ENCODE measurements at places on chromosomes 13 and 19.

DNA sequence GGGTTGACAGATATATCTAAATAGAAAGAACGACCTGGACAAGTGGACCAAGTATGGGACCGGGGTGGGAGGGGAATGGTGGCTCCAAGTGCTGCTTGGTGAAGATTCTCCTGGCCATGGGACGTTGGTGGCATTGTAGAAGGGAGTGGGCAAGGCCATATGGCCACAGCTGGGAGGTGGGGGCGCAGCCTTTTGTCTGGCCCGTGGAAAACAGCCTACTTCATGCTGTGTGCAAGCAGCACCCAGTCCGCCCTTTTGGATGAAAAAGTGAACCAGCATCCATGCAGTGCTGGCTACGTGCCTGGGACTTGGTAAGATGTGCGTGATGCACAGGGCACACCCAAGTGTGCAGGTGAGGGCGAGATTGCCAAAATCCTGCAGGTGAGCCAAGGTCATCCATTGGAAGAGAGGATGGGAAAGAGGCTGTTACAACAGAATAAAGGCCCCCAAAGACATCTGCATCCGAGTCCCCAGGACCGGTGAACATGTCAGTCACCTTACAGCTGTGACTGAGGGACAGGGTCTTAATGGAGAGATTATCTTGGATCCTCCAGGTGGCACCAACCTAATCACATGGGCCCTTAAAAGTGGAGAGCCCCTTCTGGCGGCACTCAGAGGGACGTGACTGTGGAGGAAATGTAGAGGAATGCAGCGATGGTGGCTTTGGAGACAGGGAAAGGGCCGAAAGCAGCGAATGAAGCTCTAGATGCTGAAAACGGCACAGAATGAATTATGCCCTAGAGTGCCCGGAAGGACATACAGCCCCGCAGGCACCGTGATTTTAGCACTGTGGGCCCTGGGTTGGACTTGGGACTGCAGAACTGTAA, 40.8 kb downstream of the TEX29 start:
- no peak for DNase-seq

GRCh38 chr19:11018179-11018578, 57.3 kb downstream of the SMARCA4 start:
- DNase-seq, result no peak

GRCh38 chr19:6047741-6048251, 62.5 kb downstream of the RFX2 start:
- DNase-seq, result peak; percentile 68

- no peak for DNase-seq
Measured at GRCh38 chr13:102869948-102870676, 24.3 kb downstream of the ERCC5 start.

DNA sequence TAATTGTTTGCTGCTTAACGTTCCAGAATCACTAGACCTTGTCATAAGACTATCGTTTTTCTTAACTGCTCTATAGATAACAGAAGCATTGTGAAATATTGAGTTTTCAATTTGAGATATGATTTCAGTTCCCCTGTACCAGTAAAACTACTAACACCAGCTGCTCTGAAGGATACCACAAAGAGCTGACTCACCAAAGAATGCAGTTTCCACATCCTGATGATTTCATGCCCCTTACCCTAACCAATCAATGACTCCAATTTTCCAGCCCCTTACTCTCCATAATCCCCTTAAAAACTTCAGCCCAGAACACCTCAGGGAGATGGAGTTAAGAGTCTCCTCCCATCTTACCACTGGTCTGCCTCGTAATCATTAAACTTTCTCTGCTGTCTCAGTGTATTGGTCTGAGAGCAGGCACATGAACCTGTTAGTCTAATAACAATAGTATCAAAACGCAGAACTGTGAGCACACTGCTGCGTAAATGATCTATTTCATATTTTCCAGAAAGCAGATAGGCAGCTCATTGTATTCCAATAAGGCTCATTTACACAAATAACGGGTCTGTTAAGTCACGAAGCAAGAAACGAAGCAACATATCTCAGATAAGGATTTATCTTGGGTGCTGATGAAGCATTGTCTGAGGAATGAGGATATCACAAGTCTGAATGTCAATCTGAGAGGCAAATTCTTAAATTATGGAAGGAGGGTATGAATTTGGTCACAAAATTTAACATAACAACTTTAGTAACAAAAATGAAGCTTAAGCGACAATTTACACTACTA, 14.1 kb upstream of the CCNA1 start:
- peak; percentile 24 for DNase-seq

DNA sequence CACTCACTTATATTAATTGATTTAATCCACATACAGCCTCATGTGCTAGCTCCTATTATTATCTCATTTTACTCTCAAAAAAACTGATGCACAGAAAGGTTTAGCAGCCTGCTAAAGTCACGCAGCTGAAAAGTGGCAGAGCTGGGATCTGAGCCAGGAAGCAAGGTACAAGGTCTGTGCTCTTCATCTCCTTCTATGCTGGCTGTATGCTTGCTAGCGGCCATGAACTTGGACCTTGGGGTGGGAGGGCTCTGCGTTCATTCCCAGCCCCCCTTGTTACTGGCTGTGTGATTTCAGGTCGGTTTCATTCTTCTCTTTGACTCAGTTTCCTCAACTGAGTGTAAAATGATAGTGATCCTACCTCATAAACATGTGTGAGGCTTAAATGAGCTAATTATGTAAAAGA, 69.8 kb downstream of the ALOX5AP start:
- DNase-seq, result no peak

- DNase-seq, result no peak
Measured at GRCh38 chr19:17915940-17916593, 16.7 kb upstream of the CCDC124 start.

DNA sequence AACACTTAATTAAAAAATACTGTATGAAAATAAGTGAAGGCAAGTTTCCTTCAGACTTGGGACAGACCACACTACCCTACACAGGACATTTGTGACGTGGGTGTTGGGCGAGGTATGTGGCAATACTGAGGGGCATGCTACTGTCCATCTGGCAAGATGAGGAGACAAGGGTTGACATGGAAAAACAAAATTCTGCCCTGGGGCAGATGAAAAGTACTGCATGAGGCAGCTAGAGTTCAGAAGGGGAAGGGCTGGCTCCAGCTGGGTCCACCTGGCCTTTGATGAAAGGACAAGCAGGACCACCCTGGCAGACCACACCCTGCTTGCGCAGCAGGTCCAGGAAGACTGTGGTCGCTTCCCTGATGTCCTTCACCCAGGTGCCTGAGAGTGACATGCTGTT, 43.2 kb downstream of the LATS2 start:
- DNase-seq, result no peak

DNA sequence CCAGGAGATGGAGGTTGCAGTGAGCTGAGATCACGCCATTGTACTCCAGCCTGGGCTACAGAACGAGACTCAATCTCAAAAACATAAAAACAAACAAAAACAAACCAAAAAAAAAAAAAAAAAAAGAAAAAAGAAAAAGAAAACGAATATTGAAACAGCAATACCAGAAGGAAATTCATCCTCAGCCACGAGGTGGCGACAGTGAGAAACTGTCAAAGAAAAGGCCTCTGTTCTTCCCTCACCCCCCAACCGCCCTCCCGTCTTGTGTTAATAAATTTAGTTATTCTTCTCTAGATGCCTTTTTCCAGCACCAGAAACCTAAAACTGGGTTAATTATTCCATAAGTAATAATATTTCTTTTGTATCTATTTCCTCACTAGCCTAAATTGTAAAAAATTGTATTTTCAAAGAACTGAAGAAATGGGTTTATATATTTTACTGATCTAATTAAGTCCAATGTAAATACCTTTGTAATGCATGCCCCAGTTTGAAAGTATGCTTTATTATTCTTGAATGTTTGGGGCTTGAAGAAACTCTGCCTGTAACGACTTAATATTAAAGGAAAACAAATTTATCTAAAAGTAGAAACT, 38.6 kb downstream of the LIG4 start:
- DNase-seq, result peak; percentile 10

DNA sequence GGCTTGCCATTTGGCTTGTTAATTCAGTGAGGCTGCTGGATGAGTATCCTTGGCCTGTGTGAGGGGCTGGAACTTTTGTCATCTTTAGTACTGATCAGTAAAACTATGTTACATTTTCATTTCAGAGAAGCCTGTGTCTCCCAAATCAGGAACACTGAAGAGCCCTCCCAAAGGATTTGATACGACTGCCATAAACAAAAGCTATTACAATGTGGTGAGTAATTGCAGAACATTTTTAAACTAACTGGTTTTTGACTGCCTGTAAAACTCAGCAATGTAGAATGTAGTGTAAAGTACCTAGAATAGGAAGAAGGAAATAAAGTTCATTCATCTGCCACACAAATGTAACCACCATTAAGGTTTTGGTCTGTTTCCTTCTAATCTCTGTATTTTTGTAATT, 87.4 kb upstream of the TEX29 start:
- no peak for DNase-seq

DNA sequence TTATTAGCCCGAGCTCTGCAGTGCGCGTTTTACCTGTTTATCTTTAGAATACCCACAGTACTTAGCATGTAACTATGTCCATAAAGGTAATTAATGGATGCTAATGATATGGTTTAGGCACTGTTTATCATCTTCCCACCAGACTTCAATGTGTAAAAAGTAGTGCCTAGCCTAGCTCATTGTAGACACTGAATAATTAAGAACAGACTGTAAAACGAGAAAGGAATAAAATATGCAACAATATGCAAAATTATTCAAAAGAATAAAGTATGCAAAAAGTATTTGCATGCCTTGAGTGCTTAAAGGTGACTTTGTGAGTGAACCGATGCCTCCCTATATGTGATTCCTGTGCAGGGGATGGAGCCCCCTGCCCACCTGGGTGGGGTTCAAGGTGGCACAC, 35.7 kb upstream of the RNF113B start:
- DNase-seq, result no peak

DNA sequence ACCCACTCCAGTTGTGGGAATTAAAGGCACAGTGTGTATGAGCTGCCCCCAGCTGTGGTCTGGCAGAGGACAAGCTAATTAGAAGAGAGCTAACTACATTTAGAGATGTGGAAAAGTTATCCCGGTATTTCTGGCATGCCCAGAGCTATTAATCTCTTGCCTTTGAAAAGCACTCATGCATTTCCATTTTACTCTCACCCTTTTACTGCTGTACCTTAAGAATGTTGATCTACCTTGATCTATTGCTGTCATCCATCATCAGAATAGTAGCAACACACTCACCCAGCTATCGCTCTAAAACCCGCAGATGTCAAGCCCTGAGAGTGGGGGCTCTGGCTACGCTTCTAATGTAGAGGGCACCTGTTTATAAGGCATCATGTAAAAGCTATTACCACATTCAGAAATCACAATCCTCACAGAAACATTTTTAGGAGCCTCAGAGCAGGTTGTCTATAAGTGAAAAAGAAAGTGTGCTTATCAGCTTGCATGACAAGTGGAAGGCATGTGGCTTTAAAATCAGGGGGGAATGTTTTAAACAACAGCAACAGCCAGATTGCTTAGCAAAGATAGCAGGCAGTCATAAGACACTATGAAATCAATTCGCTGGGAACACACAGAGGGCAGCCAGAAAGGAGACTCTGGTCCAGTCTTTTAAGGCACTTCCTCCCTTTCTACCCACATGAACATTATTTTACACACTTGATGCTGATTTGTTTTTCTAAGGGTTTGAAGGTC, 224.2 kb upstream of the IRS2 start:
- DNase-seq, result no peak

- peak; percentile 30 for DNase-seq
Measured at GRCh38 chr19:40284501-40285352, at the start of gene AKT2. TSS of gene AKT2 (minus strand) at chr19:40285345. CDS start at chr19:40265267, 20,078 bp downstream.

GRCh38 chr19:45074744-45075300, 1.5 kb downstream of the ZNF296 start:
- DNase-seq, result no peak

GRCh38 chr13:31369213-31369612, 169.4 kb downstream of the B3GLCT start:
- DNase-seq, result no peak

GRCh38 chr19:4588291-4588761, 28.8 kb upstream of the SEMA6B start:
- DNase-seq, result no peak

GRCh38 chr13:103354171-103354570, 288.0 kb upstream of the SLC10A2 start:
- no peak for DNase-seq

GRCh38 chr13:113491418-113491883, 940 bp upstream of the DCUN1D2 start:
- no peak for DNase-seq

DNA sequence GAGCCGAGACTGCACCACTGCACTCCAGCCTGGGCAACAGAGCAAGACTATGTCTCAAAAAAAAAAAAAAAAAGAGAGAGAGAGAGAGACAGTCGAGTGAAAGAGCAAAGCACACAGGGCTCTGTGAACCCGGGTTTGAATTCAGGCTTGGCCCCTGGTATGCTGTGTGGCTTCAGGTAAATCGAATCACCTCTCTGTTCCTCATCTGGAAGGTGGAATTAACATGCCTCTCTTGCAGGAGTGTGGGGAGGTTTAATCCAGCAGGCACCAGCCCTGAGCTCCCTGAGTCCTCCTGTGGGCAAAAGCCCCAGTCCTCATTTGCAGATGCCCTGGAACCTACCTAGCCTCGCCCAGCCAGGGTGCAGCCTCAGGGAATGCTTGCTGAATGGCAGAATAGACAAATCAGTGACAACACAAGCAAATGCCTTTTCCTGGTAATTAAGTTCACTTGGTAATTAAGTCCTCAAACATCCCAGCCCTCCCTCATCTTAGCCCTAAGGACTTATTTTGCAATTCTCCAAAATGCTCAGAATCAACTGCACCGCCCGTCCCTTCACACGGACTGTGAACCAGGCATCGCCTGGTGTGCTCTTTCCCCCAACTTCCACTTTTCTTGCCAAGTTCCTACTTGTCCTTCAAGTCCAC, 4.6 kb upstream of the ZNRF4 start:
- no peak for DNase-seq

DNA sequence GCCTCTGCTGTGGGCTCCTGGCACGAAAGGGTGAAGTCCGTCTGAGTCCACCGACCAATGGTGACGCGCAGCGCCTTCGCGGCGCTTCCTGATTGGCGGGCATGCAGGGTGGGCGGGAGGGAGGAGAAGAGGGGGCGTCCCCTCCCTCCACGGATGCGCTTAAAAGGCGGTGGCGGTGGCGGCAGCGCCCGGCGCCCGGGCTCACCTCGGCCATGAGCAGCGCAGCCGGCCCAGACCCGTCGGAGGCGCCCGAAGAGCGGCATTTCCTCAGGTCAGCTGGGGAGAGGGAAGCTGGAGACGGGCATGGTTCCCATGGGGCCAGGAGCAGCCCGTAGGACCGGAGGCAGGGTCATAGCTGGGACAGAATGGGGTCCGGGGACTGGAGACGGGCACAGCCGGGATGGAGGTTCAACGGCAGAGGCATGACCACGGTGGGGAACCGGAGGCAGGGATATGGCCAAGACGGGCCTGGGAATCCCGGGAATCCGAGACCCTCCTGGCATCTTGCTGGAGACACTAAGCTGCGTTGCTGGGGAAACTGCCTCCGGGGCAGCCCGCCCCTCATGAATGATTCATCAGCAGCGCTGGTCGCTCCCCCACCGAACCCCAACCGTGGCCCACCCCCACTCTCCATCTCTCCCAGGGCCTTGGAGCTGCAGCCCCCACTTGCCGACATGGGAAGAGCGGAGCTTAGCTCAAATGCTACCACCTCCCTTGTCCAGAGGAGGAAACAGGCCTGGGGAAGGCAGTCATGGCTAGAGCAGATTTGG, at the start of gene YJEFN3:
TSS of gene YJEFN3 (plus strand) at position 191 of the 770 bp plus-strand sequence. CDS start at position 213, 22 bp downstream.
- DNase-seq, result no peak

Measured in Kasumi-1 (cell line).